Karpas-422 (cell line): ENCODE measurements at places on chromosomes 12 and 14.

DNA sequence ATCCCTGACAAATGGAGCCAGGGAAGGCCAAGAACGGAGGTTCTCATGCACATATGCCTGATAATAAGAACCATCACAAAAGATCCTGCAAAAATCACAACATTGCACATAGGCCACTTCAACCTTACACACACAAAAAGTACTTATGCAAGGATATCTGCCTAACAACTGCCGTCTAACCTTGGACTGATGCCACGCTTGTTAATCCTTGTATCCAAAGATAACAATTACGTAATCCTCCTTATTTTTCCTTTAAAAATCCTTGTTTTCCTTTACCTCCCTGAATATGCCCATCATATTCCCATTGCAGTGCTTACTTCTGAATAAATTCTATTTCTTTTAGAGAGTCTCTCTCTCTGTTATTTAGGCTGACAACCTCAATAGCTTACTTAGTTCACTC is 59.5 kb downstream of the TMEM116 start:
- DNase-seq, result no peak

DNA sequence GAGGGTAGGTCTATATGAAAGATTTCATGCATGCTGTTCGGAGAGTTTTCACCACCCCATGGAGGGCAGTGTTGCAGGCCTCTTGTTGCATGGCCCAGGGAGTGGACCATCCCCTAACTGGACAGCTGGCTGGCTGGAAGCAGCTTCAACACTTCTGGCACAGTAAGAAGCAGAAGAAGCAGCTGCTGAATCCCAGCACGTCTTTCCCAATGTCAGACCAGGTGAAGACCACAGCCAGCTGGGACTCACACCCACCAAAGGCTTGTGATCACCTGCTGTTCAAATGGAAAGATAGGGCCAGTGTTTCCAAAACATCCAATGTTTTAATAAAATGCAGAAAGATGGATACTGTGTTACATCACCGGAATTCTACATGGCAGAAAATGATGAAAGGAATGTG is 1423.6 kb downstream of the AACS start:
- DNase-seq, result no peak

DNA sequence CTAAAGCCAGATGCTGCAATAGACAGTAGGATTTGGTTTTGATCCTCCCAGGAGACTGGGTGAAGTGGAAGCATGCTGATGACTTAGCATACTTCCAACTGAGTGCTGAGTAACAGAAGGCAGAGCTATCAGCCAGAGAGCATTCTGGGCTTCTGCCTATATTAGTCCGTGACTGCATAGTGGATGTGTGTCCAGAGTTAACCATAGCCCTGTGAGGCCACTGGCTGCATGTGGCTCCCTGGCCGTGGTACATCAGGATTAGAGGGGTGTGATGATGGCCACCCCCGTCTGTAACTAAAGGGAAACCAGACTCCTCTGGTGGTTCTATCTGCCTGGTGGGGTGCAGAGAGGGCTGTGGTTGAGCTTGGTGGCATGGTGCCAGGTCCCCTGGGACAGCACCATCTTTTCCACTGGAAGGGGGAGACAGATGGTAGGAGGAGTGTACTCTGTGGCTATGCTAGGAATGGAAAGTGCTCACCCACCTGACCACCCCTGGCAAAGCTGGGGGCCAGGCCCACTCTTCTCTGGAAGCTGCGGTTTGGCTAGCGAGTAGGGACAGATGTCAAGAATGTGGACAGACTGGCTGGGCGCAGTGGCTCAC is 27.4 kb downstream of the ABCD4 start:
- DNase-seq, result no peak

DNA sequence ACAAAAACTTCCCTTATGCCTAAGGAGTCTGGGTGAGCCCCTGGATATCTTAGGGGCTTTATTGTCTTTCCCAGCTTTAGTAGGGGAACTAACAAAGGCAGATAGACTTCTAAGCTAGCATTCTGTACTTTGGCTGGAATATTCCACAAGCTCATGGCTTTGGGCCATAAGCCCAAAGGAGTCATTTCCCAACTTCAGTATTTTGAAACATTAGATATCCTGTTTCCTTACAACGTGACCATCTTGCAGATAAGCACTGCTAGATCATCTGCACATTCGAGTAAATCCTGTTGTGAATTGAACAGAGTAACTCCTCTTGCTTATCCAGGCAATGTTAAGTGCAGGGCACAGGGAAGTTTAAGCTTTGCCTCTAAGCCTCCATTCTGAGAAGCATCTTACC is 70.6 kb upstream of the ACTN1 start:
- no peak for DNase-seq

- no peak for DNase-seq
Measured at GRCh38 chr12:106342397-106343213, 14.9 kb upstream of the POLR3B start.

- no peak for DNase-seq
Measured at GRCh38 chr12:132646850-132647249, 28.3 kb downstream of the P2RX2 start.

GRCh38 chr12:19130224-19131024 is 891 bp downstream of the PLEKHA5 start:
- no peak for DNase-seq

DNA sequence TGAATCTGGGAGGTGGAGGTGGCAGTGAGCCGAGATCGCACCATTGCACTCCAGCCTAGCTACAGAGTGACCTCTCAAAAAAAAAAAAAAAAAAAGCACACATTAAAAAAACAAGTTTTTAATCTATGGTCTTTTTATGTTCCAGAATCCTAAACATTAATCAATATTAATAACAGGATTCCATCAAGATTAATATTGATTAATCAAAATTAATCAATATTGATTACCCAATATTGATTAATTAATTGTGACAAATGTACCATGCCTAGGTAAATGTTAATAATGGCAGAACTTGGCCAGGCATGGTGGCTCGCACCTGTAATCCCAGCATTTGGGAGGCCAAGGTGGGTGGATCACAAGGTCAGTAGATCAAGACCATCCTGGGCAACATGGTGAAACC is 7.9 kb upstream of the NANOG start:
- no peak for DNase-seq

DNA sequence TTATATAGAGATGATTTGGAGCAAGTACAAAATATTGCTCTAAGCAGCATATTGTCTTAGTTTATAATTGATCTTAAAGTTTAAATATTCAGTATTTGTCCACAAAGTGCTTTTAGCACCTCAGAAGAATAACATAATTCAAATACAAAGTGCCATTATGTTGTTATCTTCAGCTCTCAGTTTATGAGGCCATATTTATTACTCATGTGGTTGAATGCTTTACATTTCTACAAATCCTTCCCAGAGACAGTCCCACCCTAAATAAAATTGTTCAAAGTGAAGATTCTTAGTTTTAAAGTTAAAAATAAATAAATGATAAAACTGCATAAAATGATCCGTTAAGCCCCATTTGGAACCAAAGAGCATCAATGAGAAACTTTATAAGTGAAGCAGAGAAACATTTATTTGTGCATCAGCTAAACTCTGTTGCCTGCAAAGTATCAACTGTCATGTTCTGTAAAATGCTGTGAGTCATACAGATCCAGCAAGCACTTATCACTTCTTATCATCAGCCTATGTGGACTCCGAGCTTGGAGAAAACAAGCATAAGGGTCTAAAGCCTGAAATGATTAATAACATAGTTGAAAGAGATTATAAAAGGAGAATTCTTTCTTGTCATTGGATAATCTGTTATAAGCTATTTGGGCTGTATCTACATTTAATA is 218.9 kb downstream of the ADAMTS20 start:
- no peak for DNase-seq
